ENCODE measurements at places on chromosomes 7 and 10. TPM values are rescaled to one million over a fixed set of nuclear protein-coding genes. Genes with fewer than 3 reads are reported as not detected.

The LANCL2 gene
- 5.5 TPM for polyA plus RNA-seq

The ACSL5 gene
- polyA plus RNA-seq = 8.9 TPM

The ARMC3 gene
- not detected for polyA plus RNA-seq

The OGDH gene
- polyA plus RNA-seq = 421 TPM

The CYP51A1 gene
- polyA plus RNA-seq = 22.1 TPM

The ATOH7 gene
- polyA plus RNA-seq = not detected

The CHAT gene
- polyA plus RNA-seq = not detected

The RTKN2 gene
- 0.01 TPM for polyA plus RNA-seq

The AMZ1 gene
- polyA plus RNA-seq = 0.07 TPM

The OLAH gene
- polyA plus RNA-seq = 0.38 TPM

The CDC14C gene
- not detected for polyA plus RNA-seq

The DNAAF5 gene
- polyA plus RNA-seq = 10.4 TPM
